ENCODE measurements at places on chromosomes 4 and X. TPM values are rescaled to one million over a fixed set of nuclear protein-coding genes. Genes with fewer than 3 reads are reported as not detected.
A peak's percentile ranks its signal among the peaks of the same experiment; 100 is the strongest.

The CT55 gene
- total RNA-seq = not detected

- peak overlapping the region; percentile 80 for H3K27ac ChIP-seq
- no peaks in the 10 kb centered on the region for H3K27me3 ChIP-seq
- peak overlapping the region; percentile 52 for H3K4me3 ChIP-seq
- peaks cover 19% of the 10 kb centered on the region for H3K4me1 ChIP-seq
- H3K36me3 ChIP-seq = no peaks in the 10 kb centered on the region
Measured at GRCh38 chr4:2469192-2469984, 482 bp downstream of the RNF4 start.

GRCh38 chr4:36226430-36227227, 17.7 kb downstream of the ARAP2 start:
- no peak for DNase-seq
- peaks cover 46% of the 10 kb centered on the region for H3K4me1 ChIP-seq
- no peaks in the 10 kb centered on the region for H3K36me3 ChIP-seq
- H3K4me3 ChIP-seq = no peak overlapping the region
- H3K27ac ChIP-seq = no peak overlapping the region

DNA sequence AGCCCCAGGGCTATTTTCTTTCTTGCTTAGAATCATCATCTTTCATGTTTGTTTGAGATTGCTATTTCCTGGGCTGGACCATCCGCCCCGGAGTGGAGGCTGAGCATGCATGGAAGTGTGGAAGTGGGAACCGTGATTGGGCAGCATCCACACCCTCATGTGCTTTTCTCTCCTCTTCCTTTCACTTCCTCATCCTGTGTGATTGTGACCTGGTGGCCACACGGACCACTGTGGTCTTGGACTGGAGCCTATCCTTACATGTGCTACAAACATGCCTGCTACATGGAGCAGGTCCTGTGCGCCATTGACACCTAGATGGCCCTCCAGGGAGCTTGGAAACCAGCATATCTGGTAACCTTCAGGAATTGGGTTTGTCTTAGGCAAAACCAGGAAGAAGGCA, 175.9 kb upstream of the LCORL start:
- no peaks in the 10 kb centered on the region for H3K36me3 ChIP-seq
- no peak for DNase-seq
- no peaks in the 10 kb centered on the region for H3K4me1 ChIP-seq
- H3K27ac ChIP-seq = no peak overlapping the region

DNA sequence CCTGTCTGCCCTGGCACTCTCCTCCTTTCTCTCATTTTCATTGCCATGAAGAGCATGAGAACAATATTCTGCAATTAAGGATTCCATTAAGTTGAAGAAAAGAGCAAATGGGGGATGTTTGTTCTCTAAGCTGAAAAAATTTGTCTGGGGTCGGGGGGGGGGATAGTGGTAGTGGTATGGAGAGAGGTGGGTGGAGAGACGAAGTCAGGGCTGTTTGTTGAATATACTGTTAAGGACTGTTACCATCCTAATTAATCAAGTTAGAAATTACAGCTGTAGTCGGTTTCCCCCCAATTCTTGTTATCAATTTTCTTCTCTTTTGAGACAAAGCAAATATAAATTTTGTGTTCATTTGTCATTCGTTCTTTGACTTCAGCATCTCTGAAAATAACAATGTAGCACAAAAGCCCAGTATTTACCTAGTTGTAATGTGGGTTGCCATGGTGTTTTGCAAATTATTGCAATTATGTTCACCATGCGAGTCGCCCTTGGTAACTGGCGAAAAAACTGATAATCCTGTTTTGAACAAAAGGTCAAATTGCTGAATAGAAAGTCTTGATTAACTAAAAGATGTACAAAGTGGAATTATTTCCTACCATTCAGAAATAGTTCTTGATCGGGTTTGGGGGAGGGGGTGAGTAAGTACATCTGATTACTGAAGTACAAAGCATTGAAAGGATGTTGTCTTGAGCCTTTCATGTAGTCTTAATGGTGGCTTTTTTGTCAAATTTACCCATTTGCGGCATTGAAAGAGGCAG, 139.1 kb downstream of the ARX start:
- no peak overlapping the region for H3K27ac ChIP-seq
- no peaks in the 10 kb centered on the region for H3K27me3 ChIP-seq
- H3K4me1 ChIP-seq = peaks cover 5% of the 10 kb centered on the region
- H3K4me3 ChIP-seq = no peak overlapping the region
- no peak for DNase-seq
- H3K36me3 ChIP-seq = no peaks in the 10 kb centered on the region

The ZCCHC18 gene
- 0.21 TPM for total RNA-seq

The NOX1 gene
- total RNA-seq = not detected

The TENM3 gene
- total RNA-seq = 64.4 TPM

- H3K27ac ChIP-seq = no peak overlapping the region
- H3K4me1 ChIP-seq = peaks cover 16% of the 10 kb centered on the region
- H3K36me3 ChIP-seq = no peaks in the 10 kb centered on the region
- no peak for DNase-seq
Measured at GRCh38 chrX:56762220-56762619, 33.2 kb downstream of the NBDY start.

The LNX1 gene
- 34.3 TPM for total RNA-seq

DNA sequence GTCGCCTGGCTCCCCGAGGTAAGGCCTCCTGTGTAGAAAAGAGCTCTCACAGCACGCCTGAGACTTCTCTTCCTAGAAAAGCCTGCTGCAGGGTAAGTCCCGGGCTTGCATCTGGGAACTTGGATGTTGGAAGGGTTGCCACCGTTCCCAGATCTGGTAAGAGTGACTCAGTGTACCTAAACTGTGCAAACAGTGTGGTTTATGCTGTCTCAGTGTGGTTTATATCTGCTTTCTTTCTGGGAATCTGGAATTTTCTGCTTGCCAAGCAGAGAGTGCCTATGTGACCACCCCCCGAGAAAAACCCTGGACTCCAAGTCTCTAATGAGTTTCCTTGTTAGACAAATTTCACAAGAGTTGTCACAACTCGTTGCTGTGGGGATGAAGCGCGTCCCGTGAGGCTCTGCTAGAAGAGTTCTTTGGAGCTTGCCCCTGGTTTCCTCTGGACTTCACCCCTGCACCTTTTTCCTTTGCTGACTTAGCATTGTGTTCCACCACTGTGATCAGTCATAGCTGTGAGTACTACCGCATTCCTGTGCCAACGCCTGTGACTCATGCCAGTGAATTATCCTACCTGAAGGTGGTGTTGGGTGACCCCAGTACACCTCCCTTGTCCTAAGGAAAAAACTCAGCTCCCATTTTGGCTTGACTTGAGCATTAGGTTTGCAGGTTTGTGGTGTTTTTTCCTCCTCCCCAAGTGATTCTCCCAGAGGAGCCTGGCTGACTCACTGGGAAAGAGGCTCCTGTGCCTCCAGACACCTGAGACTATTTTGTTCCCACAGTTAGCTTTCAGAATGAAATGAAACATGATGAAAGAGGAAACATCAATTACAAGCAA, 14.5 kb downstream of the SLC2A9 start:
- no peaks in the 10 kb centered on the region for H3K36me3 ChIP-seq
- H3K4me1 ChIP-seq = peaks cover 39% of the 10 kb centered on the region
- H3K27me3 ChIP-seq = no peaks in the 10 kb centered on the region
- no peak overlapping the region for H3K4me3 ChIP-seq
- DNase-seq = peak; percentile 90
- H3K27ac ChIP-seq = peak overlapping the region; percentile 96

GRCh38 chrX:6472652-6473342, 62.1 kb downstream of the VCX3A start:
- H3K27ac ChIP-seq = no peak overlapping the region
- H3K4me3 ChIP-seq = no peak overlapping the region
- no peaks in the 10 kb centered on the region for H3K27me3 ChIP-seq
- no peaks in the 10 kb centered on the region for H3K4me1 ChIP-seq
- no peaks in the 10 kb centered on the region for H3K36me3 ChIP-seq

DNA sequence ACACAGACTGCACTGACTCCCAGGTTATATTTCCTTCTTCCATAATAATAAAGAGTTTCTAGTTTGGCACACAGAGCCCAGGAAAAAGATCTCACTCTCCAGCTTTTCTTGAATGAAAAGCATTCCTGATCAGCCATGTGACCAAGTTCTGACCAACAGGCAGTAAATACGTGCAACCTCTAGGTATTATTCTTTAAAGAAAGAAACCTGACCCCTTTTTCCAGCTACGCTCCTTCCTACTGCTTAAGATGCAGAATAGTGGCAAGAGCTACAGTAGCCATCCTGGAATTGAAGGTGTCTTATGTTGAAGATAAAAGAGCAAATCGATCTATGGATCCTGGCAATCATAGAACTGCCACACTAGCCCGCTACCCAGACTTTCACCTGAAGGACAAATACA, 76.7 kb downstream of the LRBA start:
- no peaks in the 10 kb centered on the region for H3K4me1 ChIP-seq
- no peak overlapping the region for H3K4me3 ChIP-seq
- no peaks in the 10 kb centered on the region for H3K27me3 ChIP-seq
- no peak for DNase-seq
- H3K27ac ChIP-seq = no peak overlapping the region
- no peaks in the 10 kb centered on the region for H3K36me3 ChIP-seq

The RIPPLY1 gene
- total RNA-seq = not detected

GRCh38 chr4:15413010-15413622, 14.7 kb upstream of the C1QTNF7 start:
- H3K27ac ChIP-seq = no peak overlapping the region
- H3K4me3 ChIP-seq = no peak overlapping the region
- no peaks in the 10 kb centered on the region for H3K4me1 ChIP-seq
- no peak for DNase-seq
- no peaks in the 10 kb centered on the region for H3K36me3 ChIP-seq

DNA sequence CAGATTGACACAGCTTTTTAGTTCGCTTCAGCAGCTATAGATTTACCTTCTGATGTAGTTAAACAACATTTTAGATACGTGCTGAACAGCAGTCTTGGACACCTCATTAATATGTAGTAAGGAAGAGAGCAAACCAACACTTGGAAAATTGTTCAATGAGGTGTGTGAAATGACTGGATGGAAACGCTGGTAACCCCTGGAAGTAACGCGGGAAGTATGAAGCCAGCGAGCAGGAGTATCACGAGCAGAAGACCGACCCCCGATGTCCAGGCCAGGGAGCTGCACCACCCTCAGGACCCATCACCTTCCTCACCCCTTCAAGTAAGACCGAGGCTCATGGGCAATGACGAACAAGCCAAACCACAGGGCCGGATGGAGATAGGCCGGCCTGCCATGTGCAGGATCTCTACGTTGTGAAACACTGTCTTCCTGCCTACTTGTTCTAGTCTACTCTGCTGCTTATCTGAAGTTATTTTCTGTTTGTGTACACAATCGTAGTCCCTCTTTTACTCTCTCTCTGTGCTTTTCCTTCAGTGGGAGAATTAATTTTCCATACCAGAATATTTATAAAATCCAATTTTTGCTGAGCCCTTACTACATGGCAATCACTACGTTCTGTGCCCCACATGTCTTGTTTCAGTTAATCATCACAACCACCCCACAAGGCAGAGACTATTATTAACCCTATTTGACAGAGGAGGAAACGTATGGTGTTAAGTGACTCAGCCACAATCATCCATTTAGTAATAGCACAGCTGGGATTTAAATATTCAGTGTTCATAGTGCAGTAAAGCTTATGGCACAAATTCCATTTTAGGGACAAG, 221.7 kb downstream of the APBB2 start:
- H3K4me1 ChIP-seq = peaks cover 40% of the 10 kb centered on the region
- DNase-seq = no peak
- no peaks in the 10 kb centered on the region for H3K27me3 ChIP-seq
- H3K4me3 ChIP-seq = no peak overlapping the region
- H3K27ac ChIP-seq = no peak overlapping the region

- peaks cover 4% of the 10 kb centered on the region for H3K4me1 ChIP-seq
- H3K27ac ChIP-seq = peak overlapping the region; percentile 7
- H3K36me3 ChIP-seq = no peaks in the 10 kb centered on the region
- no peak overlapping the region for H3K4me3 ChIP-seq
- no peaks in the 10 kb centered on the region for H3K27me3 ChIP-seq
Measured at GRCh38 chr4:71487344-71487920, 148.6 kb downstream of the SLC4A4 start.

The NLRP2B gene
- 0.13 TPM for total RNA-seq

- DNase-seq = no peak
- no peaks in the 10 kb centered on the region for H3K36me3 ChIP-seq
- no peak overlapping the region for H3K27ac ChIP-seq
- no peak overlapping the region for H3K4me3 ChIP-seq
- no peaks in the 10 kb centered on the region for H3K4me1 ChIP-seq
- H3K27me3 ChIP-seq = no peaks in the 10 kb centered on the region
Measured at GRCh38 chr4:96260064-96260682, 420.3 kb downstream of the PDHA2 start.

GRCh38 chr4:152188801-152189200, 347.1 kb downstream of the FBXW7 start:
- no peaks in the 10 kb centered on the region for H3K27me3 ChIP-seq
- H3K27ac ChIP-seq = no peak overlapping the region
- H3K4me1 ChIP-seq = no peaks in the 10 kb centered on the region
- H3K36me3 ChIP-seq = no peaks in the 10 kb centered on the region
- H3K4me3 ChIP-seq = no peak overlapping the region
- no peak for DNase-seq

- H3K36me3 ChIP-seq = no peaks in the 10 kb centered on the region
- H3K27me3 ChIP-seq = no peaks in the 10 kb centered on the region
Measured at GRCh38 chrX:26783512-26784225, 567.7 kb downstream of the MAGEB5 start.

DNA sequence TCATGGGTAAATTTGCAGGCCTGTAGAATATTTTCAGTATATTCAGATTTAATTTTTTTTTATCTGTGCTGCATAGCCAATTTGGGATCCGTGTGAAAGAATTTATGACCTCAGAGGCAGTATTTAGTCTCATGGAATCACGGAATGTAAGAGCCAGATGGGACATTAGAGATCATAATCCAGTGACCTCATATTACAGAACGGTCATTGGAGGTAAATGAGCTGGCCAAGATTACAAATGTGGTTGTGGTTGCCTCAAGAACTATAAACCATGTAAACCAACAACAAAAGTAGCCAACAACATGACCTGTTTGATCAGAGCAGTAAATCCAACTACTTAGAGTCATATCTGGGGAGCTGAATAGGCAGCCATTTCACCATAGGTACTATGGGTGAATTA, 71.6 kb downstream of the AMOT start:
- H3K4me1 ChIP-seq = no peaks in the 10 kb centered on the region
- H3K27me3 ChIP-seq = no peaks in the 10 kb centered on the region
- H3K36me3 ChIP-seq = no peaks in the 10 kb centered on the region
- no peak overlapping the region for H3K4me3 ChIP-seq
- no peak for DNase-seq

The ERAS gene
- total RNA-seq = not detected

The TMEM131L gene
- 16.3 TPM for total RNA-seq

GRCh38 chr4:59553063-59553720, 1646.9 kb upstream of the ADGRL3 start:
- H3K36me3 ChIP-seq = no peaks in the 10 kb centered on the region
- H3K27ac ChIP-seq = no peak overlapping the region
- H3K27me3 ChIP-seq = no peaks in the 10 kb centered on the region
- no peak for DNase-seq
- H3K4me3 ChIP-seq = no peak overlapping the region
